ENCODE measurements at places on chromosomes 12 and 14.

- DNase-seq = no peak
Observed at GRCh38 chr12:104667139-104667538, 210.4 kb downstream of the CHST11 start.

- DNase-seq = no peak
Observed at GRCh38 chr12:78864403-78864869, at the start of gene SYT1. SYT1 (plus strand) TSS chr12:78864774.

- no peak for DNase-seq
Observed at GRCh38 chr12:115255257-115255656, 571.3 kb upstream of the TBX3 start.

GRCh38 chr14:52846591-52846990 lies 55.2 kb upstream of the GNPNAT1 start:
- DNase-seq = no peak

GRCh38 chr12:12240662-12241340 lies 26.0 kb downstream of the LRP6 start:
- no peak for DNase-seq

DNA sequence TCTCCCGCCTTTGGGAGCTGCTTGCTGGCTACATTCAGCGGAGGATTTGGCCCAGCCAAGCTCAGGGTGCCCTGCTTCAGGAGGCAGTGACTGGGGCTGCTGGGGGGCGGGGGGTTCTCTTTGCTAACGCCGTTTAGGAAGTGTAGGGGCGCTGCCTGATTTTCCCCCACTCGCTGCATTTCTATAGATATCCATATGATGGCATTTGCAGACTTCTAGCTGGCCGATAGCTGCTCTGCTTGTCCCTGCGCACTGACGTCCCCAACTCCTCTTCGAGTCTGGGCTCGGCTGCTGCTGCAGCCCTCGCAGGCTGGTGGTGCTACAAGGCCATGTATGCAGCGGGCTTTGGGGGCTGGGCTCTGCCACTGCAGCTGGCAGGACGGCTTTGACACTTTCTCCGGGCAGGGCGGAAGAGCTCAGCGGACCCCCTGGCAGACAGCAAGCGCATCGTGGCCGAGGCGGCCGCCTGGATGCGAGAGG lies 3.1 kb downstream of the LRFN5 start:
- DNase-seq = no peak

- DNase-seq = peak; percentile 14
Observed at GRCh38 chr14:86654558-86655184, 1124.7 kb downstream of the FLRT2 start.

GRCh38 chr12:89567691-89568239 lies 41.9 kb upstream of the POC1B start:
- DNase-seq = no peak

DNA sequence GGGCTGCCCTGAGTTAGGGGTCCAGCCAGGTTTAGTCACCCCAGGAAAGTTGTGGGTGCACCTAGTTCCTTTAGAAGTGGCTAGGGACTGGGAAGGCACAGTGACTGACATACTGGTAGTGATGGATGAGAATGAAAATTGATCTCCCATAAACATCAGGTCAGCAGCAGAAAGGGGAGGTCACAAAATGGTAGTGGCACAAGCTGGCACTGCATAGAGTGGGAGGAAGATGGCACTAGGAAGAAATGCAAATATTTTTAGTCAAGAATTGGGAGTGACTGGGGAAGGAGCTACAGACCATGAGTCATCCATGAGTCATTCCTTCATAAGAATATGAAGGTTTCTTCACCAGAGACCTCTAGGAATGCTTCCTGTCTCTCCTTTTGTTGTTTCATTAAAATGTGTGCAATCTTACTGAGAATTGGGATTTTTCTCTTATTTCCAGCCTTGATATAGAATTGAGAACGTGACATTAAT lies 198.3 kb upstream of the AMIGO2 start:
- no peak for DNase-seq

GRCh38 chr12:47820631-47821345 lies 1.1 kb upstream of the HDAC7 start:
- DNase-seq = no peak

GRCh38 chr14:55780156-55780946 lies 200.3 kb downstream of the KTN1 start:
- DNase-seq = no peak

GRCh38 chr14:73863209-73863608 lies 11.6 kb downstream of the PTGR2 start:
- no peak for DNase-seq

DNA sequence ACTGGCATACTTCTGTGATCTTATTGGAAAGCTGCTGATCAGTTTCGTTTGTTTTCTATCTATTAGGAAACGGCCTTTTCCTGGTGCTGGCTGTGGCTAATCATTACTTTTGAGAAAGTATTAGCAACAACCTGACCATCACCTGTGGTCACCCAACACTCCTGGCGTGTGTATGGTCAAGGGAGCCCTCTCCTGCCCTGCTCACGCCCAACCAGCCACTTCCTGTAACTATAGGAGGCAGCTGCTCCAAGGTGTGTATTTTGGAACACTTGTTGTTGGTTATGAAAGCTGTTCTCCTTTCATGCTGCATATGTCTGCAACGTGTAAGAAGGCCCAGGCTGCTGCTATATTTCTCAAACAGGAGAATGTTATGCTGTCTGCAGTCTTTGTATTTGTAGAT lies 1582.8 kb downstream of the AACS start:
- no peak for DNase-seq

- DNase-seq = no peak
Observed at GRCh38 chr12:31773867-31774266, 45.0 kb upstream of the AMN1 start.

GRCh38 chr14:59580911-59581310 lies 4.3 kb upstream of the CCDC175 start:
- no peak for DNase-seq

GRCh38 chr12:114774197-114774596 lies 90.2 kb upstream of the TBX3 start:
- DNase-seq = no peak

- no peak for DNase-seq
Observed at GRCh38 chr14:83133981-83134645, 1600.5 kb upstream of the SEL1L start.

GRCh38 chr12:92065639-92066038 lies 80.0 kb downstream of the BTG1 start:
- no peak for DNase-seq

DNA sequence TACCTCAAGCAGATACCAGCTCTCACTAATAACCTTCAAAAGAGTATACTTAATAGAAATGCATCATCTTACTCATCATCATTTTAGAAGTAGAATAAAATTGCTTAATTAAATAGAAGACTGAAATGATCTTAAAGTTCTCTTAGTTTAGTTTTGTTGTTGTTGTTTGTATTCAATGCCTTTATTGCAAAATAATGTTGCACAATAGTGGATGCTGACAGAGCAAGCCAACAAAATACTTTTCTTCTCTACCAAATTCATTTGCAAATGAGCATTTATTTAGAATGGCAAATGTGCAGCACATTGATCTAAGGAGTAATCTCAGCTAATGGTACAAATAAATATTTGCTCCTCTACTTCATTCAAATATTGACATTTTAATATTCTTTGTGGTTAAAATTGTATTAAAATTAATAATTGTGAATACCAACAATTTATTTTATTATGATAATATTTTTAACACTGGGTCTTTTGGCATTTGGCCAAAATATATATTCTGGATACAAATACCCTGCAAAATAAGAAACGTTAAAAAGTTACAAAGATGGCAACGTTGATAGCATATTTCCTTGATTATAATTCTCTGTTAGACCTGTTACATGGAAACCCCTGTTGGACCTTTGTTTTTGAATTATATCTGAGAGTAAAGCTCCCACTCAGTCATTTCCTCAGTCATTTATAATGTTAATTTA lies 496.1 kb downstream of the RERGL start:
- no peak for DNase-seq

GRCh38 chr12:87618199-87618598 lies 411.0 kb downstream of the C12orf50 start:
- no peak for DNase-seq

DNA sequence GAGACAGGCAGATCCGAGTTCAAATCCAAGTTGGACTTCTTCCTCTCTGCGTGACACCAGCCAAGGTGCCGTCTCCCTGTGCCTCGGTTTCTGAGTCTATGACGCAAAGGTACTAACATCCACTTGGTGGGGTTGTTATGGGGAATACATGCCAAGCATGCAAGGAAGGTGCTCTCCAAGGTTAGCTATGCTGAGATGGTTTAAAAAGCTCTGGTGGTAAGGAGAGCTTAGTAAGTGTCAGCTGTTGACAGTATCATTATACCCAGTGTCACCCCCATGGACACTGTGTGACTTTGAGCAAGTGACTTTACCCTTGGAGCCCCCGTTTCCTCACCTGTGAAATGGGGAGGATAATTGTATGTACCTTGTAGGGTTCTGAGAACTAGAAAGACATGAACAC lies 22.2 kb downstream of the MMAB start:
- no peak for DNase-seq

GRCh38 chr14:104689881-104690711 lies 678 bp downstream of the INF2 start:
- no peak for DNase-seq

Measured in stimulated activated CD8-positive, alpha-beta memory T cell treated with anti-CD3 and anti-CD28 coated beads, Interleukin-2, amount 100 ng/mL, for 48 hours (primary cell).